ENCODE measurements at places on chromosomes 2 and 18.

- DNase-seq = no peak
Measured at GRCh38 chr2:48016225-48017019, 110.1 kb upstream of the FBXO11 start.

DNA sequence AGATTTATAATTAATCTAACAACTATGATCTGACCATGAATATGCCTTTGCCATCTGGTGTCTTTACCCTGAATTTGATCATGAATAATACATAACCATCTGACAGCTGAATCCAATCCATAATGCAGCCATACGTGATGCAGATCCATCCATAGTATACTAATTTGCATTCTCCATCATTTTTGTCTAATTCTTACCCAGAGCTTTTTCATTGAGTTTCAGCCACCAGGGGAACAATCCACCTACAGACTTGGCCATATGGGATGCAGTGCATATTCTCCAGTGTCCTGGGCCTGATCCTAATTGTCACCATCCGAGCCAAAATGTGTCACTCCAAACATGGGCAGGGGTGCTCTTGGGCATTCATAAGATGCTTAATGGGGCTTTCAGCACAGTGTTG, 227.2 kb upstream of the CRIM1 start:
- no peak for DNase-seq

DNA sequence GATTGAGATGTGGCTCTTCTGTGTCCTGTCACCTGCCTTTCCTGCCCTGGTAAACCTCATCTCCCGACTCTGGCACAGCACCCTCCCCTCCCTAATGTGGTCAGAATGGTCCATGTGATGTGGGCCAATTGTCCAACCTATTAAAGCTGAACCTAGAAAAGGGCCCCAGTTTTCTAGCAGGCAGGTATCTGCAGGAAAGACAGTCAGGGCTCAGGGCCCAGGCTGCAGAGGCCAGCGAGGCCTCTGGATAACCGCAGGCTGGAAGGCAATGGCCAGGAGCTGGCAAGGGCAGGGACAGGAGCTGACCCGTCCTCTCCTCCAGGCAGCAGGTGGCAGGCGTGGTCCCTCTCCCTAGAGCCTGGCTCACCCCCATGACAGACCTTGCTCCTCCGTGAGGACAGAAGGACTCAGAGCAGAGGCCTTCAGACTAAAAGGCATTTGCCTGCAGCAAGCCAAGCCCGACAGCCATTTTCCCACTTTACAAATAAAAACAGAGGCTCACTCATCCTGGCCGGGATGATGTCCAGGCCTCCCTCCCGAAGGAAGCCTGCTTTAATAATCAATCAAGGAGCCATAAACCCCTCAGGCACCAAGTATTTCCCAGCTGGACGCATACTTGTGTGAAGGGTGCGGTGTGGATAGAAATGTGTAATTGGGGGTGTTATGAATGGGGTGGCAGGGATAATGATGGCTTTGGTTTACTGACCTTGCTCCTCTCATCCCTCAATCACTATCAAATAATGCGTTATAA, 107.1 kb downstream of the TWIST2 start:
- peak; percentile 78 for DNase-seq

DNA sequence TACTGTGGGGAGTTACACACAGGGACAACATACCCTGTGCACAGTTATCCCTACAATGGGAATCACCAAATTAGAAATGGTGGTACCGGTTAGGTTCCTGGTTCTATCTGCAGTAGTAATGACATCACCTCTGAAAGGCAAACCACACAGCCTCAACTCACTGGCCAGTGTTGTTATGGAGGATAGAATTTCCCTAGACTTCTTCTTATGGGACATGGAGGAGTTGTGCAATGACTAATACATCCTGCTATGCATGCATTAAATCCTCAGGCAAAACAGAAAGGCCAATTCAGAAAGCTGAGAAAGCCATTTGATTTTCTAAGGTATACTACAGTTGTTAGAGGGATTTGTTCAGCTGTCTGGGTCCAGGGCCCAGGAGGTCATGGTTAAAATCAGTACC, 439.3 kb downstream of the TMX3 start:
- DNase-seq = peak; percentile 86

- DNase-seq = no peak
Measured at GRCh38 chr2:231455222-231455621, 9.1 kb downstream of the NCL start.

- no peak for DNase-seq
Measured at GRCh38 chr2:101307950-101308431, 510 bp downstream of the RNF149 start.

- DNase-seq = peak; percentile 43
Measured at GRCh38 chr2:241584436-241584835, 25.9 kb downstream of the BOK start.

DNA sequence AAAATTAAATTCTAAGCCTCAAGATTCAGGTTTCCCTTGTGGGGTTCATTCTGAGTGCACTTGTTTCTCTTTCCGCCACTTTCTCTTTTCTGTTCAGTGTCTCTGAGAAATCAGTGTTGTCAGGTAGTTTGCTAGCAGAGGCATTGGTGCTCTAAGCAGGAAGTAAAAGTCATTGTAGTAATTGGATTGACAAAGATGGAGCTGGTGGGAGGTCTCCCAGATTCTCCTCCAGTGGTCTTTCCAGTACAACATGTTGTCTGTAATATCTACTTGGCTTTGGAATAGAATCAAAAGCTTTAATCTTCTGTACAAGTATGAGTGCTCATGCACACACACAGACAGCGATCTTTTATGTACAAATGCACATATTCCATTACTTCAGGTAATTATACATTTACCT, 135.6 kb downstream of the KLHL14 start:
- DNase-seq = no peak

DNA sequence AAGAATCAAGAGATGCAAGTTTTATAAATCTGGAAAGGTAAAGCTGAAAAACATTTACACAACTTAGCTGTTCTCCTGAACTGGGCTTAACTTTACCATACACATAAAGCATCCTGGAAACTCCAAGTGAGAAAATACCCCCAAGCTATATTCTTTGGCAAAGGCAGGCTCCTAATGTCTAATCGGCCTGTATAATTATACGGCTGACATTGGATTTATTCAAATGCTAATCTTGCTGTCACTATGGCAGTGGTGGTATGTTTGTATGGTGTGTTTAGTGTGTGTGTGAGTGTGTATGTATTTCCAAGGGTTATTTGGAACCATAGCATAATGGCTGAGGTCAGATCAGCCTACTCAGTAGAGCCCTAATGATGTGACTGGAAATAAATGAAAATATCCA, 1031.8 kb upstream of the ZEB2 start:
- DNase-seq = no peak

DNA sequence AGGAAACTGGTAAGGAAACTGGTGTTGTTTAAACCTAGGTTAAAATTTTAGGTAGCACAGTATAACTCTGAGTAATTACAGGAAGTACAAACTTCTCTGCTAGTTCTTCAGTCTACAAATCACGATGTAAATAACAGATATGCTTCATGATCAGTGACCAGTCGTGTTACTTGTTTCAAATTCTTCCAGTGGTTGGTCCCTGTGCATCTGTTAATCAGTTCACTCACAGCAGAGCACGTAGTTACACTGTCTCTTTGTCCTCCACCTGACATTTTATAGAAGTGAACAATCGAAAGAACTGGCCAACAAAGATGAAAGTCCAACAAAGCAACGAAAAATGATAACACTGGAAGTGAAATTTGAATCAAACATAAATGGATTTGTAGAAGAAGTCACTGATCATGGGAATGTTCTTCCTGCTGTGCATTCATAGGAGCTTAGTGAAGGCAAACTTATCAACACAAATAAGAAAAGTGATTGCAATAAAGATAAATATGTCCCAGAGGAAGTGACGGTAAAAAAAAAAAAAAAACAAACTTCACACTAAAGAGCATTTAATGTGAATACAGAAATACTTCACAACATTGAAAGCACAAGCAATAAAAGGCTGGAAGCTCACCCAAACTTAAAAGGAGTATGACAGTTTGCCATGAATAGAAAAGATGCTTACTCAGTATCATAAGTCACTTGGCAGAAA, 7.0 kb downstream of the EIF2AK2 start:
- DNase-seq = no peak

DNA sequence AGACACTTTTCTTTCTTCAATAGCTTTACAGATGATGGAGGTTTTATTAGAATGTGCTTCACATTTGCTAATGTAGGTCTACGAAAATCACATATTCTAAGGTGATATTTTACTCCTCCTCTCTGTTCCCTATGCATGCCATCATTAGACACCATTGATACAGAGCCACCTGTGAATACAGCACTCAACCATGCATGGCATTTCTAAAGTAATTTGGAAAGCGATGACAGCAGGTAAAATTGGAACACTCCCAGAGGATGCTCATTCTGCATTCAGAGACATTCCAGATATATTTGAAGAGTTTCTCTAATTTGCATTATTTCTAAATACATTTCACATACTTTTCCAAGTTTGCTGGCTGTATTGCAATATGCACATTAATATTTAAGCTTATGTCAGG, 65.3 kb upstream of the RIT2 start:
- DNase-seq = no peak

- DNase-seq = no peak
Measured at GRCh38 chr2:64641599-64641998, 12.1 kb downstream of the SERTAD2 start.

DNA sequence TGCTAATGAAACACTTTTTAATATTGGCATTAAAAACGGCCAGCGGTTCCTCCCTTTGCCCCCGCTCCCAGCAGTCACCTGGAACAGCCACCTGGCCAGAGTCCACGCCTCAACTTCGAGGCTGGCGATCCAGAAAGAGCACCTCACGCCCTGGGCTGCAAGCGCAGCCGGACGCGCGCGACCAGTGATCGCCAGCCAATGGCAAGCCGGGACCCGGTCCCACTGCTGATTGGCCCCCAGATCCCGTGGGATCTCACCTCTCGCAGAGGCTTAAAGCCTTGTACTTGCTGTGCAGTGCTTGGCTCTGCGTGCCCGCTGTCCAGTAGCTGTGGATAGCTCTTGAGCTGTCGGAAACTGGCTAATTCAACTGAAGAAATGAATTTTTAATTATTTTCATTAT, 4.1 kb upstream of the RBM45 start:
- DNase-seq = no peak

DNA sequence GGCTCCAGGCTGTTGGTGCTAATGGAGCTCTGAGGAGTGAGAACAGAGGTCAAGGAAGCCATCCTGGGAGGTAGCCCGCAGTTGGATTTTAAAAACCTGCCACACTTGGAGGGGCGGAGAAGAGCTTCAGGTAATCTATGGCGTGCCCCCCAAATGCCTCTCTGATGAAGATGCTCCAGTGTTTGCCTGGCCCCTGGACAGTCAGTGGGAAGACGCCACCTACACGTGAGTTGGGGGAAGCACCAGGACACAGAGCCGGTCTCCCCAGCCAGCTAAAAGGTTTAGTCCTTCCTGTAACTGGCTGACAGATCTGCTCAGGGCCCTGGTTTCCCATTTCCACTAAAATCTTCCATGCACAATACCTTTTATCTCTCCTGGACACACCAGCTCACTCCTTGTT, 225.0 kb downstream of the TTC32 start:
- DNase-seq = no peak

- no peak for DNase-seq
Measured at GRCh38 chr2:121804997-121805765, 49.7 kb downstream of the TSN start.

GRCh38 chr2:102268510-102269199, 42.7 kb upstream of the IL1RL1 start:
- peak; percentile 93 for DNase-seq

- no peak for DNase-seq
Measured at GRCh38 chr18:4208366-4208765, 246.7 kb downstream of the DLGAP1 start.

DNA sequence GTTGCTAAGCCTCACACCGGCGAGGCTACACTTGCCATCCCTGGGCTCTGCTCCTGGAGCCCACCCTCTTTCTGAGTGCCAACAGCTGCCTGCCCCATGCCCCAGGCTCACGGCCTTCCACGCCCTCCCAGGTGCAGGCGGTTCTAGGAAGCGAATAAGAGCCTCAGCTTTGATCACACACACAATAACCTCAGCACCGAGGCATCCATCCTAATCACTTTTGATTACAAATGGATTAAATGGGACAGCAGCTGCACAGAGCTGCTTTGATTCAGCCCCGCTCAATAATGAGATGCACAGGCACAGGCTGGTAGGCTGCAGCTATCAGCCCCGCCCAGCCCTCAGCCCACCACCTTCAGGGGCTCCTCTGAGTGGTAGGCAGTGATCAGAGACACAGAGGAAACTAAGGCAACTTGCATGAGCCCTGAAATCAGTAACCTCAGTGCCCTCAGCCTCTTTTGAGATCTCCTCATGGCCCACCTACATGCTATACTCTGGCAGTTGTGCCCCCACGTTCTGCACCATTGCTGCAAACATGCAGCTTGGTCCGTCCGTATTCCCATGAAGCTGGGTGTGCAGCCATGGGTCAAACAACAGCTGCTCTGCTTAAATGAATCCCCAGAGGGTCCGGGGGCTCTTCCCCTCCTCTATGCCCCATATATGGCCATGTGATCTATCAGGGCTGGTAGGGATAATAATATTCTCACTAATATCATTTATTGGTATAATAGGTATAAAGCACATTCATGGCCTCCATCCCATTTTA, 171.4 kb downstream of the SETBP1 start:
- no peak for DNase-seq

DNA sequence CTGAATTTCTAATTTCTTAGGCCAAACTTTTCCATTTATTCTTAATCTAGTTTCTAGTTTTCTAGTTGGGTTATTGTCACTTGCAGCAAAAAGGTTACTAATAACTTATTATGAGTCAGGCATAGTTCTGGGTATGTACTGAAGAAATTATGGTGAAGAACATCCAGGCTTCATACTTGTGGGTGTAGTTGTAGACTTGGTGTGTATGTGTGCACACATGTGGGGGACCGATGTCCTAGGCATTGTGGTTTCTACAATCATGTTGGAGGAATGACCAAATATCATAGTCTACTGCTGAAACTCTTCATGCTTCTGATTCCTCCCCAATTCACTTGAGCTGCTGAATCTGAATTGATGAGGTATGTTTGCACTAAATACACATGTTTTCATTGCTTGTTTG, 141.2 kb downstream of the PMAIP1 start:
- DNase-seq = peak; percentile 79

DNA sequence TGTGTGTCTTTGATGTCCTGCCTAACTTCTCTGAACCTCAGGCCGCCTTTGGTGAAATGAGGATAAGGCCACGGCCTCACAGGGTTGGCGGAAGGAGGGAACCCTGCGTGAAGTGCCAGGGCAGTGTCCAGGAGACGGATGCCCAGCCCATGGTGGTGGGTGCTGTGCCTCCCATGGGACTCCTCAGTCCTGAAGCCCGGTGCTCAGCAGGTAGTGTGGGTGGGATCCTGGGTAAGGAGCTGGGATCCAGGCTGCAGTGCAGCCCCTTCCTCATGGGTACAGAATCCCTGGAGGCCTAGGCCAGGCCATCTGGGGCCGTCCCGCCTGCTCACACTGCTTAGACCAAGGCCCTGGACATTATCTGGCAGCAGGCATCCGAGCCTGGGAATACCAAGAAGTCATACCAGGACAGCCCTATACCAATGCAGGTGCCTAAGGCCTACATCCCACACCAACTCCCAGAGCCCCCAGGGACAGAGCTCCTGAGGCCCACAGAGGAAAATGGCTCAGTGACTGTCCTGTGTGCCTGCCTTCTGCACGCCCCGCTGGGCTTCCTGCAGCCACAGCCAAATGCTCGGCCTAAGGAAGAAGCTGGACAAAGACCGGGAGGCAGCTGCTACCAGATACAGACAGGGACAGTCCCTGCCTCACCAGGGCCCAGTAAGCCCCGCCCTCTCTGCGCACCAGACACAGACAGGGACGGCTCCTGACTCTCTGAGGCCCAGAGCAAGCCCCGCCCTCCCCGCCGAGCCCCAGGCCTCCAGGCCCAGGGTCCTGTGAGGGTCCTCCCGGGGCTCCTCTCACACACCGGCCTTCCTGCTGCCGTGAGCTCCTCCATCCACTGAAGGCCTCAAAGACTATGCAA, 78.0 kb downstream of the NDUFA10 start:
- DNase-seq = no peak

GRCh38 chr2:241904011-241904718, 34.6 kb downstream of the RTP5 start:
- DNase-seq = no peak

All from fibroblast of skin of right quadriceps (primary cell).